ENCODE measurements at places on chromosomes 12 and 14.

DNA sequence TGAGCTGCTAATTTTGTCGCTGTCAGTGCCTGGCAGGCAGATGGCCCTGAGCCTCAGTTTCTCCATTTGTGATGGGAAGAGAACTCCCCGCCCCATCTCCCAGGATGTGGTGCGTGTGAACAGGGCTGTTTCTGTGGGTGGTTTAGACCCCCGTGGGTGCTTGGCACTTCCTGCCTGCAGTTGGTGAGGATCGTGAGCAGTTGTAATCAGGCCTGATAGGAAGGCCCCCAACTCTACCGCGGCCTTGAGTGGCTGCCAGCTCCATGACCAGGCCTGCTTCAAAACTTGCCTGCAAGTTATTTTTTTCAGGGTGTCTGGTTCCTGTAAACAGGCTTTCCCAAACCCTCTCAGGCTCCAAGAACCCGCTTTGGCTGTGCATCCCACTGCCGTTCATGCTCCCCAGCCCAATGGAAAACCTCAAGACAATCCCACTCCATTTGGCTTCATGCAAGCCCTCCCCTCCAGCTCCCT lies 138.4 kb downstream of the ZFP36L1 start:
- no peaks in the 10 kb centered on the region for H3K36me3 ChIP-seq
- DNase-seq: peak; percentile 39
- no peaks in the 10 kb centered on the region for H3K27me3 ChIP-seq
- H3K4me3 ChIP-seq: no peak overlapping the region
- H3K27ac ChIP-seq: no peak overlapping the region

DNA sequence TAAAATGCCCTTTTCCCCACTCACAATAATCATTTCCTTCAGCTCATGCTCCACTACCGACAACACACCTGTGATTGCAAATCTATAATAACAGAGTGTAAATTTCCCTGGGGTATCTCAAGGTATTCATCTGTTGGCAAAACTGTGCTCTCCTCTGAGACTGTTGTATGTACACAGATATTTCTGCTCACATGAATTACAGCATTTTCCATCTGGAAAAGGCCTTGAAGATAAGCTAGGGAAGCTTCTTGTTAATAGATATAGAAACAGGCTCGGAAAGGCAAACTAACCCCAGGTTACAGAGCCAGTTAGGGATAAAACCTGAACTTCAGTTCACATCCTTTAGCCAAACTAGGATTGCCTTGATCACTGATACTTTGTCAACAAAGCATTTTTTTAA lies 210.4 kb upstream of the KRR1 start:
- H3K4me1 ChIP-seq: peaks cover 33% of the 10 kb centered on the region
- H3K36me3 ChIP-seq: no peaks in the 10 kb centered on the region
- DNase-seq: no peak
- no peak overlapping the region for H3K4me3 ChIP-seq
- H3K27ac ChIP-seq: peak overlapping the region; percentile 82

GRCh38 chr12:3646561-3647241 lies 106.2 kb downstream of the CRACR2A start:
- H3K27me3 ChIP-seq: no peaks in the 10 kb centered on the region
- no peaks in the 10 kb centered on the region for H3K36me3 ChIP-seq
- peaks cover 2% of the 10 kb centered on the region for H3K4me1 ChIP-seq
- H3K27ac ChIP-seq: no peak overlapping the region

- no peaks in the 10 kb centered on the region for H3K36me3 ChIP-seq
- DNase-seq: no peak
- no peaks in the 10 kb centered on the region for H3K4me1 ChIP-seq
- peaks cover 6% of the 10 kb centered on the region for H3K27me3 ChIP-seq
Measured at GRCh38 chr14:94176808-94177207, 2.7 kb downstream of the PPP4R4 start.

GRCh38 chr12:99521664-99522063 lies 125.9 kb upstream of the GARIN6 start:
- H3K27ac ChIP-seq: no peak overlapping the region
- no peak for DNase-seq
- H3K27me3 ChIP-seq: no peaks in the 10 kb centered on the region
- no peaks in the 10 kb centered on the region for H3K4me1 ChIP-seq
- H3K36me3 ChIP-seq: no peaks in the 10 kb centered on the region
- no peak overlapping the region for H3K4me3 ChIP-seq

DNA sequence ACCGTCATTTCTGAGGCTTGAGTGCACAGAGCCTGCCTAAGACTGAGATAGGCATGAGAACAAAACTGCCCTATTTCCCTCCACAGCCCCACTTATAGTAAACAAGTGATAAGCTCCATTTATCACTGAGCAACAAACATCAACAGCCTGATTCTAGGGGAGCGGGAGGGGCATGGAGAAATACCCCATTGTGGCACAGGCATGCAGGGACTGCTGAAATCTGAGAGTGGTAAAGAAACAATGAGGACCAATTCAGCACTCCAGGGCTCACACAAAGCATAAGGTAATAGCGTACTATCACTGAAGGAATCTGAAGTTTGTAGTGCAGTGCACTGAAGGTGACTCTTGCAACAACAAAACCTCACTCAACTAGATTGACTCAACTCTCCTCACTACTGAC lies 186.7 kb downstream of the ANO2 start:
- no peak overlapping the region for H3K4me3 ChIP-seq
- no peaks in the 10 kb centered on the region for H3K27me3 ChIP-seq
- DNase-seq: no peak
- H3K36me3 ChIP-seq: no peaks in the 10 kb centered on the region
- H3K4me1 ChIP-seq: no peaks in the 10 kb centered on the region
- H3K27ac ChIP-seq: no peak overlapping the region
